ENCODE measurements at places on chromosomes 6 and 20.
A peak's percentile ranks its signal among the peaks of the same experiment; 100 is the strongest.

GRCh38 chr20:56808732-56809131 is 179.6 kb downstream of the TFAP2C start:
- no peak for DNase-seq

DNA sequence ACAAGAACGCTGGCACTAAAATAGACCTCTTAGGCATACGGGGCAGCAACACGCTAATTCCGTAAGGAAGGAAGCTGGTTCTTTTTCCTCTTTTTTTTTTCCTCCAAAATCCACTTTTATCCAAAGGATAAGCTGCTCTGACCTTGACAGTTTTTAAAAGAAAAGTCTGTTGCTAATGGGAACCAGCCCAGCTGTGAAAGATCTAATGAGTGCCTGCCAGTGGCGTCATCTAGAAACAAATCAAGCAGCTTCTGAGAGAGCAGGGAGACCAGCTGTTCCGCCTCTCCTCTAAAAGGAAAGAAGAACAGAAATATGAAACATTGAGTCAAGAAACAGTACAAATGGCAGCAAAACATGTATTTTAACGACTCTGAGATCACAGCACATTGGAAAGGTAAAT is 78.6 kb downstream of the FAXC start:
- no peak for DNase-seq

GRCh38 chr20:52828199-52828598 is 144.0 kb upstream of the TSHZ2 start:
- DNase-seq, result no peak

GRCh38 chr6:2790588-2791449 is 25.6 kb downstream of the WRNIP1 start:
- peak; percentile 55 for DNase-seq

GRCh38 chr6:52513464-52513863 is 63.4 kb downstream of the TRAM2 start:
- DNase-seq, result no peak

- no peak for DNase-seq
Observed at GRCh38 chr6:163026893-163027292, 299.1 kb downstream of the PACRG start.

DNA sequence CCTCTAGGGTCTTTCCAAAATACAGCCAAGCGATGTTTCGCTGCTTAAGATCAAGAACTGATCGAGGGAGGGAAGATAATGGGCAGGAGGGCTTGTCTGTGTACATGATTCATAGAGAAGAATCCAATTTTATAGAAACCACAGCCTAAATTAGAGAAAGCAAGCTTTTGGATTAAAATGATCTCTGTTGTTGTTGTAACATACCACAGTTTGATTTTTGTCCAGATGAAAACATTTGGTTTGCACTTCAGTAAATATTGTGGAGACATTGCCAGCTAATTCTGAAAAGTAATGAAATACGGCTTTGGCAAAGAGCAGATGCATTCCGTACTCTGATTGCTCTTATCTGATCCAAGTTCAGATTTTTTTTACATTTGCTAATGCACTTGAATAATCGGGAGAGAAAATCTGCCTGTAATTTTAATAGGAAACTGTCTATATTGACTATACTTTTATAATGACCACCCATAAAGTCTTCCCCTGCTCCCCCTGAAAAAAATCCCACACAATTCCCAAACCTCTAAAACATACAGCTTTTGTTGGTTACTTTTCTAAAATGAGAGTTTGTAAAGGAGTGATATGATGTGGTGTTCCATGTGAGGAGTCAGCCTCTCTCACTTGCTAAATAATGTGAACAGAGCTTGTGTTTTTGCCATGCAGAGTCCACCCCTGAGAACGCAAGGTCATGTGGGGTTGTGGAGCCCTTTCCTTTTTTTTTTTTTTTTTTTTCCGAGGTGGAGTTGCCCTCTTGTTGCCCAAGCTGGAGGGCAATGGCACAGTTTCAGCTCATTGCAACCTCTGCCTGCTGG is 199.9 kb downstream of the DTNBP1 start:
- DNase-seq, result no peak

- no peak for DNase-seq
Observed at GRCh38 chr6:74507649-74508048, 698.2 kb downstream of the COL12A1 start.

- DNase-seq, result no peak
Observed at GRCh38 chr6:170053966-170054661, 236.8 kb downstream of the DLL1 start.

DNA sequence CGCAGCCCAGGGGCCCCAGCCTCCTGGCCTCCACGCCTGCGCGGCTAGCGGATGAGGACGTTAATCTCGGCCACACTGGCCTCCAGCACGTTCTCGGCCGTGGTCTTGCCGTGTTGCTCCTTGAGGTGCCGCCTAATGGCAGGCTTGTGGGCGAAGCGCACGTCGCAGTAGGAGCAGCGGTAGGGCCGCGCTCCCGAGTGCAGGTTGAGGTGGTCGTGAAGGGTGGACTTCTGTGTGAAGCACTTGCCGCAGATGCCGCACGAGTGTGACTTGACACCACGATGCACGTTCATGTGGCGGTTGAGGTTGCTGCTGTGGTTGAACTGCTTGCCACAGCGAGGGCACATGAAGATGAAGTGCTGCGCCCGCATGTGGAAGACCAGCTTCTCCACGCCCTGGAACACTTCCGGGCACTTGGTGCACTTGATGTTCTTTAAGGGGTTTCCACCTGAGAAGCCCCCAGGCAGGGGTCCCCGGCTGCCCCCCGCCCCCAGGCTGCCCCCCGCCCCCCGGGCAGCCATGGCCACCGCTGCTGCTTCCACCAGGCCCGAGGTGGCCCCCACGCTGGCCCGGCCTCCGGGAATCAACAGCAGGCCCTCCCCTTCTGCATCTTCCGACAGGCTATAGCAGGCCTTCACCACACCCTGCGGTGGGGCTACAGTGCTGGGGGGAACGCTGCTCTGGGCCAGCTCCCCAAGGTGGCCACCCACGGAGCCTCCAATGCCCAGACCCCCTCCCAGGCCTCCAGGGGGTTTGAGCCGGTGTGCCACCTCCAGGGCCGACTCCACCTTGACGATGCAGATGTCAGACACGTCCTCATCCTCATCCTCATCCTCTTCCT is 1.8 kb downstream of the ZBTB12 start:
- DNase-seq, result no peak

- peak; percentile 53 for DNase-seq
Observed at GRCh38 chr6:127737009-127737486, 160.1 kb downstream of the C6orf58 start.

- no peak for DNase-seq
Observed at GRCh38 chr20:7437311-7437710, 502.9 kb downstream of the HAO1 start.
